Activated CD8-positive, alpha-beta T cell treated with anti-CD3 and anti-CD28 coated beads, Interleukin-2, amount 10 ng/mL, durations not matched to agents 7 days and 5 days (primary cell): ENCODE measurements at places on chromosomes 3 and 15. TPM values are rescaled to one million over a fixed set of nuclear protein-coding genes. Genes with fewer than 3 reads are reported as not detected.

Gene P2RY12
- total RNA-seq: not detected

Gene ROPN1B
- total RNA-seq: not detected

Gene PCOLCE2
- total RNA-seq: not detected

Gene SGO1
- total RNA-seq: 43.7 TPM

Gene SAMD7
- not detected for total RNA-seq

Gene GYG1
- total RNA-seq: 46.9 TPM

Gene DUSP7
- total RNA-seq: 37.4 TPM

Gene TMEM40
- not detected for total RNA-seq

Gene FBLN2
- 1.8 TPM for total RNA-seq

- peak; percentile 55 for DNase-seq
Observed at GRCh38 chr3:14548321-14548729, 8.2 kb upstream of the GRIP2 start.

GRCh38 chr3:195823280-195823679 lies 11.6 kb upstream of the MUC4 start:
- DNase-seq: no peak

GRCh38 chr3:58575971-58576652 lies 1.1 kb downstream of the FAM107A start:
- no peak for DNase-seq

DNA sequence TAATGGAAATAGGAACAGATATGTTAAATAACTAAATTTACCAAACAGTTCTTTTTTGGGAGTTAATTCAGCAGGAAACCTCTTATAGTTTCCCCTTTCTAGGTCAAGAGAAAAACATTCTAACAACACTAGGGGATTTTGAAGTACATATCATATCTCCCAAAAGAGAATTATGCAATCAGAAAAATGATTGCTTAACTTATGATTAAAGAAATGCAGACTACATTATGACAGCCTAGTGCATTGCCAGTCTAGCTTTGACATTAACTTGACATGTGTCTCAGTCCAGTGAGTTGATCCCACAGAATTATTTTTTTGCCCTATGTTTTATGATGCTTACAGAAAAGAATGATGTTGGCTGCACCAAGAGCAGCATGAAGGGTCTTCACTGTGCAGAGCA lies 31.7 kb upstream of the NPHP3 start:
- DNase-seq: no peak

DNA sequence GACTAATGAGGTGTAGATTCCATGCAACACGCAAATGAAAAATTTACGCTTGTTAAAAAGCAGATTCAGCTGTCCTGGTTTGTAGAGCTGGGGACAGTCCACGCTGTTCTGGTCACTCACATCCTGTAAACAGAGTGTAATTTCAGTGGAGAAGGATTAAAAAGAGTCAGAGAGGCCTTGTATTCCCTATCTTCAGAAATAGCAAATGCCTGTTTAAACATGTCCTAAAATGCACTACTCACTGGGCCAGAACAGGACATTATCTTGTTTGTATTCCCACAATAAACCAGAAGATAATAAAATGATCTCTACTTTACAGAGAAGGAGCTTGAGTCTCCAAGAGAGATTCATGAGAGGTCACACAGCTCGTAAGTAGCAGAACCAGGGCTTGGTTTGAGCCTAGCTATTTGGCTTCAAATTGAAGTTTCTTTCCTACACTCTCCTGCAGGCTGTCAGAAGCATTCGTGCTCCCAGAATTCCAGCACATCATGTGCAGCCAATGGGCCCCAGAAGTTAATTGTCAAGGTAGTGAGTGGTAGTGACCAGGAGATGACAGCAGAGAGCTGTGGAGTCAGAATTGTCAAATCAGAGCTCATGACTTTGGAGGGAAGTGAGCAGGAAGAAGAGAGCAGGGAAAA lies 242.5 kb downstream of the ATP8B4 start:
- DNase-seq: no peak

GRCh38 chr15:81015621-81016488 lies 15.1 kb downstream of the TLNRD1 start:
- no peak for DNase-seq

GRCh38 chr3:125353128-125353527 lies 22.0 kb downstream of the ZNF148 start:
- no peak for DNase-seq

DNA sequence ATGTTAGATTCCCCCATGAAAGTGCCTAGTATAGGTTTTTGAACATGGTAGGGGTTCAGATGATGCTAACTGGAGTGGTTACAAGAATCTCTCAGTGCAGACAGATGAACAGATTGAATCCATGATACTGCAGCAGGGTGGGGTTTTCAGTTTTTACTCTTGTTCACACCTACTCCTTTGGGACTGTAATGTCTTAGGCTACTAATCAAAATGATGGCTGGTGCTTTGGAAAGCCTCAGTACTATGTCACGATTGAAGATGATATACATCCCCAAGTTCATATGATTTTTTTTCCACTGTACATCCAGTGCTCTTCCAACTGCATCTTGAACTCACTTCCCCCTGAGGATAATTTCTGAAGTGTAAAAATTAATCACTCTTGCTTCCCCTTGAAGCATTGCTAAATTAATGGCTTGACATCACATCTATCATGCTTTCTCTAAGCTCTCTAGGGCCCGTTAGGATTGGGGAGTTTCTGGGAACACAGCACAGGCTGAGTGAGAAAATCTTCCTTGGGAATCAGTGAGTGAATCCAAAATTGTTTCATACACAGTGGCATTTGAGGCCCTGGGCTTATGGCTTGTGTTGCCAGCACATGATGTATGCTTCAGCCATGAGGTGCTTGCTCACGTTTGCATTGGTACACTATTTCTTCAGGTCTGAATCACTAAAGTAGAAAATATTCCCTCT lies 115.0 kb upstream of the TPRG1 start:
- DNase-seq: no peak

DNA sequence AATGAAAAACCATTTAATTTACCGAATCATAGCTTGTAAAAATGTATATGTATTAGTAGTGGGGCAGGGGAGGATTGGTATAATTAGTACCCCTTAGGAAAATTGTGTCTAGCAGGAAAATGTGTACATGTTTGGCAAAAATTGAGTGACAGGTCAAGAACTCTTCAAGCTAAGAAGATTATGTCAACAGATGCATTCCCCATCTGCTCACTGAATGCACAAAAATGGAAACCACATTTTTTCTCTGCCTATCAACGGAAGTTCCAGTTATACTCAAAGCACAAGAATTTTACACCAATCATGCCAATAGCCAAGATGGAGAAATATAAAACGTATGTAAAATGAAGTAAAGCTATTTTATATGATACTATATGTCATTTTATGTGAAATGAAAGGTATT lies 377.8 kb downstream of the KCNH8 start:
- DNase-seq: no peak

DNA sequence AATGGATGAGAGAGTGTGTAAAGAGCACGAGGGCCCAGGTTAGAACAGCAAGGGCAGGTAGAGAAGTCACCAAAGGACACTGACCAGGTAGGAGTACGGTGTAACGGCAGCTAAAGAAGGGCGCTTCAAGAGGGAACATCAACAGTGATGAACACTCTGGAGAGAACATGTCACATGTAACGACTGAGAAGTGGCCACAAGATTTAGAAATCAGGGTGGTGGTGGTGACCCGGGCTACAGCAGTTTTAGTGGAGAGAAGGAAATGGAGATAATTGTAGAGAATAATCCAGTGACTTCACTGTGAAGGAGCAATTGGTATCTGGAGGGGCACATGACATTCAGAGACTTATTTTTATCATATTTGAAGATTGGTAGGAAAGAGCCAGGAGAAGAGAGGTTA lies 1.2 kb upstream of the C15orf40 start:
- no peak for DNase-seq

DNA sequence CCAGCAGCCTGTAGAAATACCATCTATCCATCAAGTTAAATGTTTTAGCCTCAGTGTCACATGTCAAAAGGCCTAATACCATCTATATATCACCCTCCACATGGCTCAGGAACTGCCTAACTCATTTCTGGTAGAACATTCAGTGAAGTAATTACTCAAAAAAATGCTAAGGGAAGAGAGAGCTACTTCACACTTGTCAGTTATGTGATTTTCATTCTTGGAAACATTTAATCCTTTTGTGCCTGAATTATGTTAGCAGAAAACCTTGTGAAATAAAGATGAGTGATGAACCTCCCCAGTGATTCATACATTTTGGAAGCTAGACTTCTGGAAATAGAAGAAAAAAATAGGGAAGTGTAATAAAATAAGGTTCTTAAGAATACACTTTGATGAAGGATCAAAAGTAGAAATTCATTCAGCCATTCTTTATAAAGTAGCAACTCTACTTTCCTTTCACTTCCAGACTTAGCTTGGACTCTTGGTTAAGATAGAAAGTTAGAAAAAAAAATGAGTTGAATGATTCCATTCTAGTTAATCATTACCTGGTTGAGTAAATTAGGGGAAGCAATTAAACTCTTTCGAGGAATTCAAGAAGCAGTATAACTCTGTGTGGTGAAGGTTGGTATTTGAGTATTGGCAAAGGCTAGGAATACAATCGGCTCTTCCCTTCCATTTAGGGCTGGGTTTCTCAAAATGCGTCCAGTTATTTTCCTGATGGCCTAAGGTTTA lies 3.6 kb downstream of the OTOL1 start:
- DNase-seq: no peak

DNA sequence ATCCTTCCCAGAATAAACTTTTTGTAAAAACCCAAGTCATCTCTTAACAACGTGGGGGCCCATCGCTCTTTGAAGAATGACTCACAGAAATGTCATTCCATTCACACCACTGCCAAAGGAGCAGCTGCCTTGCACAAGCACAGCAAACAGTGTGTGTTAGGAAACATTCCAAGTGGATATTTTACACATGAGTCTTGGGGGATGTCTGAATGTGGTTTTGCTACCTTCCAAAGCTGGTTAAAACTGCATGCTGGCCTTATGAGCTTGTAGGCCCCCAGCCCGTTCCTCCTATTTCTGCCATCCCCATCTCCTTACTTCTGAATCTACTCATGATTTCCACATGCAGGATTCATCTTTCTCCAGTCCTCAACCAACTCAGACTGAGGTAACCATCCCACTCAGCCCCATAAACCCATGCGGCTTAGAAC lies 130.8 kb downstream of the CPNE4 start:
- no peak for DNase-seq

- no peak for DNase-seq
Observed at GRCh38 chr3:120475722-120476377, 25.1 kb upstream of the FSTL1 start.

GRCh38 chr3:64848822-64849221 lies 161.0 kb upstream of the ADAMTS9 start:
- no peak for DNase-seq

DNA sequence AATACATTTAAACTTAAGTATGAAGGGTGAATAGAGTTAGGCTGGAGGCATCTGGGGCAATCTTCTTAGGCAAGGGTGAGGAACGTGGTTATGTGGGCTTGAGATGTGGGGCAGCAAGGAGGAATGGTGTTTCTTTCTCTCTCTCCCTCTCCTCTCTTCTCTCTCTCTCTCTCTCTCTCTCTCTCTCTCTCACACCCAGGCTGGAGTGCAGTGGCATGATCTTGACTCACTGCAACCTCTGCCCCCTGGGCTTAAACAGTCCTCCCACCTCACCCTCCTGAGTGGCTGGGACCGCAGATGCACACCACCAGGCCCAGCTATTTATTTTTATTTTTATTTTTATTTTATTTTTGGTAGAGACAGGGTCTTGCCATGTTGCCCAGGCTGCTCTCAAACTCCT lies 4.0 kb upstream of the MGA start:
- no peak for DNase-seq

DNA sequence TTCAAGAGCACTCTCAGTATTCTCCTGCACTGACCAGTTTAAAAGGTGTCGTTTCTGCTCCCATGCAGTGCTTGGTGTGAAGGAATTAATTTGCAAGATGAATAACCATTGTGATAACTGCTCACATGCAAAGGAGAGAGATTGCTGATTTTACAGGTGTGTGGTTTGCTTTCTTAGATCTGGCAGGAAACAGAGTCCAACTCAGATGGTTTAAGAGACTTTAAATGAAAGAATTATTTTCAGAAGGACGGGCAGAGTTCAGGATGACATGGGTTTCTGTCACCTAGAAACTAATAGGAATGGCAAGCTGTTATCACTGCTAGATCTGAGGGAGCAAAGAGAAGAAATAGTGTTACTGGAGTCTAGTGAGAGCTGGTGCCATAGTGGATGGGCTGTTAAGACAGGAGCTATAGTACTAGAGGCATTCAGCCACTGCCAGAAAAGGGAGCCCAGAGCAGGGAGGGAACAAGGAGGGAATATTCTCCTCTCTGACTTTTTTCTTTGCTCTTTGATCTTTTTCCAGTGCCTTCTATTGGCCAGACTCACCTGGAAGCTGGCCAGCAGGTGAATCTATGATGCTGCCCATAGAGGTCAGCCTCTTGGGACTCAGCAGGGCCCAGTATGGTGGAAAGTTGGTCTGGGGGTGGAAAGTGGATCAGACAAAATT lies 14.9 kb downstream of the ATXN7 start:
- DNase-seq: no peak

DNA sequence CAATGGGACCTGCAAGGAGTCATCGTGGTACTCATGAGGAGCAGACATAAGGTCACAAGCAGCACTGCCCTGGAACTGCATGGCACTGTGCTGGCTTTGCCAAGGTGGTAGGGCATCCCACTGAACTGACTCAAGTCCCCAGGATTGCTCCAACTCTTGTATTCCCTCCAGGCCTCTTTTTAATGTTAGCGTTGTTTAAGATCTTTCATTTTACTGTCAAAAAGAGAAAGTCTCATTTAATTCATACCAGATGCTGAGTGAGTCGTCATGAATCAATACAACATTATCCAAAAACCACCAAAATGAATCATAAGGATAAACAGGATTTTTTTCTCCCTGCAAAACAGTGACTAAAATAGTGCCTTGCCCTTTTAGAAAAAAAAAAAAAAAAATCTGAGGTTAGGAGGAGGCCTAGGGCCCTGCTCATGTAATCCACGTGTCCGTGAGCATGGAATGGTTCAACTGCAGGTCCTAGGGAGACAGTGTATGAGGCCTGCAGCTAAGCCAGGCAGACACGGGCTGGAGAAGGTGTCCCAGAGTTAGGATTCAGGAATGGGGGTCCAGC lies 36.7 kb upstream of the BLM start:
- no peak for DNase-seq

GRCh38 chr3:185823078-185824044 lies 1.5 kb downstream of the IGF2BP2 start:
- peak; percentile 26 for DNase-seq
